ENCODE measurements at places on chromosomes 4 and X.

DNA sequence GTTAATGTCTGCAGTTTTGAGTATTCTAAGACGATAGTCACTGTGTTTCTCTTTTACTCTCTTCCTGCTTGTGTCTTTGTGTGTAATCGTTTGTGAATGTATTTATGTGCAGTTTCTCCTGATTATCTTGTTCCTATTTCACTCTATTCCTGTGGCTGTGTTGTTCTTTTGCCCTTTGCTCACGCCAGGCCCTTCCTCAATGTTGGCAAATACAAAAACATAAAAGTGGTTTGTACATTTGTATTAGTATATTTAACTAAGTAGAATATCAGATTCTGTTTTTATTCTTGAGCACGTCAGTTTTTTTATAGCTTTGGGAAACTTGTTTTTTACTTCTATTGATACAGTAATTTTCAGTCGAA, 107.6 kb upstream of the BMPR1B start:
- no peak for DNase-seq

DNA sequence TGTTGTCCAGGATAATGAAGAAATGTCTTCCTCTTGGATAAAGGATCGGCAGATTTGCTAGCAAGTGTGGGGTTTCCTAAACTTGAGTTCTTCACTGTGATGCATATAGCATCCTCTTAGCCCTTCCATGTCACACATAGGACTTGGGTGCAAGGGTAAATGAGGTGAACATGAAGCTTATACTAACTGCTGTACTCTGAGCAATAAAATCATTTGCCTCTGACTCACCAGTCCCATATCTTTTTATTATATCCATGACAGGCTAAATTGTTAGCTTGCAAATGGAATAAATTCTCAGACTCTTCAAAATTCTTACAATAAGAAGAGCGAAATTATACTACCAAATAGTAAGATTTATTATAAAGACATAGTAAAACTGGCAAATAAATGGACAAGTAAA, 14.7 kb upstream of the TBC1D1 start:
- DNase-seq = no peak

DNA sequence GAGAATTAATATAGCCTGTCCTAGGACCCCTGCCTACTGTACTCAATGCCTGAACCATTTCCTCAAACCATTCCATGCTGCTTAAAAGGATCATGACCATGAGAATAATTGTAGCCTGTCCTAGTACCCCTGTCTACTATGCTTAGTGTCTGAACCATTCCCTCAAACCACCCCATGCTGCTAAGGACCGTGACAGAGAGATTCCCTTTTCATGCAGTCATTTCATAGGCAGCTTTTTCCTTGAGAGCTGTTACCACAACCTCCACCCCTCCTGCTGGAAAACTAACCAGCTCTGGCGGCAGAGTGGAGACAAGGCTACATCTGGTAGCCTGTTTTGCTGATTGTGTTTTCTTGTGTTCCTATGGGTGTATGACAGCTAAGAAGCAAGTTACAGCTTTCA, 174.9 kb upstream of the SMARCAD1 start:
- DNase-seq = no peak

GRCh38 chrX:723781-724180, 93.2 kb downstream of the SHOX start:
- DNase-seq = no peak

- DNase-seq = no peak
These were observed 52.7 kb downstream of the ADGRA3 start for GRCh38 chr4:22463179-22463578.
